ENCODE measurements at places on chromosomes 7 and 10.

- peak; percentile 91 for DNase-seq
Measured at GRCh38 chr10:132307823-132308586, at the start of gene STK32C. Gene STK32C, minus strand, starts transcription at chr10:132307950. Its CDS starts 117 bp downstream, at chr10:132307833.

- no peak for DNase-seq
Measured at GRCh38 chr7:7265081-7266075, 83.0 kb downstream of the C1GALT1 start.

DNA sequence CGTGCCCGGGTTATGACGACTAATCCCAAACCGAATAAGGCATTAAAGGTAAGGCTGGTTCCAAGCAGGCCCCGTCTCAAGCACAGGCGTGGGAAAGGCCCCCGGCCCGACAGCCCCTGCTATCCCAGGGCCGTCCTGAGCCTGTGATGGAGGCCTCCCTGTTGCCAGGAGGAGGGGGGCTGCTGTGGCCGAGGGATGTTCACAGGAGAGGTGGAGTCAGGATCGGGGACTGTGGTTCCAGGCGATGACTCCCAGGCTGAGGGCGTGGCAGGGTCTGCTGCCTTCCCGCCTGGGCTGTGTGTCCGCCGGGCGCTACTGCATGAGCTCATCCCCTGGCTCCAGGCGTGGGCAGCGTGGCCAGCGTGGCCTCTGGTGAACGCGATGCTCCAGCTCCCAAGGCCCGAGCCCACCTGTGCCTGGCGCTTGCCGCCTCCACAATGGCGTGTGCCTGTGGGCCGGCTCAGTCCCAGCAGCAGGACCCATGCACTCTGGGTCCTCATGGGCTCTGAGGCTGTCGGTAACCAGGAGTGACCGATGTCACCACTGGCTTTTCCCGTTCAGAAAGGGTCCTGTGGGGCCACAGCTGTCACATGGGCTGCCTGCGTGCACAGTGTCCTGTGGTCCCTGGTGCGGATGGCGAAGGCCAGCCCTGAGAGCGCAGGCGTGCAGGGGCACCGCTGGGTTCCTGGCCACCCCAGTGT is 8.8 kb downstream of the MAFK start:
- DNase-seq = no peak

- DNase-seq = no peak
Measured at GRCh38 chr10:24533981-24534380, 189.7 kb downstream of the ARHGAP21 start.

- DNase-seq = peak; percentile 76
Measured at GRCh38 chr7:127792528-127793342, 140.7 kb downstream of the SND1 start.

- DNase-seq = no peak
Measured at GRCh38 chr7:2882111-2882510, 38.0 kb upstream of the GNA12 start.

- no peak for DNase-seq
Measured at GRCh38 chr7:133409966-133410365, 157.1 kb downstream of the EXOC4 start.

GRCh38 chr7:121313793-121314676 is 14.8 kb upstream of the WNT16 start:
- DNase-seq = peak; percentile 88

DNA sequence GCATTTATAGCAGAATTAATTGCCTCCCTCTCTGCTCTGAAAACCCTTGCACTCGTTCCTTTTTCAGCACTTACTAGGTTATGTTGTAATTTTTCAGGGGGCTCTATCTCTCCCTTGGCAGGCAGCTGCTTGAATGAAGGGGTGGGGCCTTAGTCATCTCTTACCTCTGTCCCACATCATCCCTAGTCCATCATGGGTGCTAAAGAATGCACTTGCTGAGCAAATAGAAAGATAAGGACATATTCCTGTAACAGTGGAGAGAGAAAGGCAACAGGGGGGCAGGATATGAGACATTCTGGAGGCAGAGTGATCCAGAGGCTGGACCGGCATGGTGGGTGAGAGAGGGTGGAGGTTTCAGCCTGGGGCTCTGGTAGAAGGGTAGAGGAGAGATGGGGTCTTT is 60.0 kb downstream of the MINDY4 start:
- no peak for DNase-seq

DNA sequence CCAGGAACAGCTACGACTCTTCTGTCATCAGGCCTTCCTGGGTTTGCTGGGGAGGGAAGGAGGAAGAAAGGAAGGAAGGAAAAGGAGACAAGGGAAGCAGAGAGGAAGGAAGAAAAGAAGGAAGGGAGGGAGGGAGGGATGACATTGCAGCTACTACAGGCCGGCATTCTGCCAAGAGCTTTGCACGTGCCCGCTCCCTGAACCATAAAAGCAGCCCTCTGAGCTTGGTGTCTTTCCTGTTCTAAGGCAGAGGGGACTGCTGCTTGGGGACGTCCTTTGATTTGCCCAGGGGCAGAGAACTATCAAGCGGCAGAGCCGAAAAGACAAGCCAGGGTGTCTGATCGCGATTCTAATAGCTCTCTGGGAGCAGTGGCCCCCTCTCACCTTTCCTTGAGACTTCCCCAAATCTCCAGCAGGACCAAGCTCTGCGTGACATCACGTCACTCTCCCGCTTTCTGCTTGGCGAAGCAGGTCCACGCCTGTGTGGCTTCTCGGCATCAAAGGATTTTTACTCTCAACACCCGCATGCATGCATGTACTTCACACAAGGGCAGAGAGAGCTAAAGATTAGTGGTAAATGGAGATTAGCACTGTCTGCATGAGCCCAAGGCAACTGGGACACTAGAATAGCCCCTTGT is 167.8 kb upstream of the AUTS2 start:
- DNase-seq = no peak

DNA sequence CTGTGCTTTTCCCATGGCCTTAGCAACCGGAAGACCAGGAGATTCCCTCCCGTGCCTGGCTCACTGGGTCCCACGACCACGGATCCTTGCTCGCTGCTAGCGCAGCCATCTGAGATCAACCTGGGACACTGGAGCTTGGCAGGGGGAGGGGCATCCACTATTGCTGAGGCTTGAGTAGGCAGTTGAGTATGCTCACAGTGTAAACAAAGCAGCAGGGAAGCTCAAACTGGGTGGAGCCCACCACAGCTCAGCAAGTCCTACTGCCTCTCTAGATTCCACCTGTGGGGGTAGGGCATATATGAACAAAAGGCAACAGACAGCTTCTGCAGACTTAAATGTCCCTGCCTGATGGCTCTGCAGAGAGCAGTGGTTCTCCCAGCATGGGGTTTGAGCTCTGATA is 697.0 kb downstream of the SORCS1 start:
- DNase-seq = no peak

DNA sequence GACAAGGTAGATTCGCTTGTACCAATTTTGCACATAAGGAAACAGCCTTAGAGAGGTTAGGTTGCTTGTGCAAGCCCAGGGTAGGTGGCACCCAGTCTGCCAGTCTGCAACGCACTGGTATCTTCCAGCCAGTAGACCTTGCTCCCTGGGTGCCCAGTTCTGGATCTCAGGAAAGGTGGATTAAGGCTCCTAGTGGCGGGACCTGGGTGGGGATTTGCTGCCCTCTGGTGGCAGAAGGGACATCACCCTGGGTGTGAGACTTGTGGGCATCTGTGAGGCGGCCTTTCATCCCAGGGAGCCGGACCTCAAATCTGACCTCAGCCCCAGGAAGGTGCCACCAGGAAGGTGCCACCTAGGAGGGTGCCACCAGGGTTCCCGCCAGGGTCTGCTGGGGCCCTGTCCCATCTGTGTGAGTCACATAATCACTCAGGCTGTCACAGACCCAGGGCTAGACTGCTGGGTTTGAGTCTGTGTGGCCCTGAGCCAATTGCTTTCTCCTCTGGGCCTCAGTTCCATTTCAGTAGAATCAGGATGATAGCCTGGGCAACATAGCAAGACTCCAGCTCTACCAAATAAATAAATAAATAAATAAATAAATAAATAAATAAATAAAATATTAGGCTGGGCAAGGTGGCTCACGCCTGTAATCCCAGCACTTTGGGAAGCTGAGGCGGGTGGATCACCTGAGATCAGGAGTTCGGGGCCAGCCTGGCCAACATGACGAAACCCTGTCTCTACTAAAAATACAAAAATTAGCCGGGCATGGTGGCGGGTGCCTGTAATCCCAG is 5.3 kb upstream of the PRKRIP1 start:
- peak; percentile 96 for DNase-seq

DNA sequence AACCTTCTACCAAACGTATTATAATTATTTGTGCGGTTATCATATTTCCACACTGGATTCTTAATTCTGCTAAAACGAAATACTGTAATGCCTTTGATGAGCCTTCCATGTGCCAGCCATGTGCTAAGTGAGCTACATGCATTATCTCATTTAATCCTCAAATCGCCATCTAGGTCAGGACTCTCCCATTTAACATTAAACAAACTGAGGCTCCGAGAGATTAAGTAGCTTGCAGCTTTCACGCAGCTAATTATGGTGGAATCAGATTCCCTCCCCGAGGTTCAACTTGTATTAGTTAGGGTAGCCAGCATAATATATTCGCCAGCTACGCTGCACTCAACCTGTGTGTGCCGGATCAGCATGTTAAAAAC is 798 bp upstream of the TSPAN33 start:
- DNase-seq = peak; percentile 50

DNA sequence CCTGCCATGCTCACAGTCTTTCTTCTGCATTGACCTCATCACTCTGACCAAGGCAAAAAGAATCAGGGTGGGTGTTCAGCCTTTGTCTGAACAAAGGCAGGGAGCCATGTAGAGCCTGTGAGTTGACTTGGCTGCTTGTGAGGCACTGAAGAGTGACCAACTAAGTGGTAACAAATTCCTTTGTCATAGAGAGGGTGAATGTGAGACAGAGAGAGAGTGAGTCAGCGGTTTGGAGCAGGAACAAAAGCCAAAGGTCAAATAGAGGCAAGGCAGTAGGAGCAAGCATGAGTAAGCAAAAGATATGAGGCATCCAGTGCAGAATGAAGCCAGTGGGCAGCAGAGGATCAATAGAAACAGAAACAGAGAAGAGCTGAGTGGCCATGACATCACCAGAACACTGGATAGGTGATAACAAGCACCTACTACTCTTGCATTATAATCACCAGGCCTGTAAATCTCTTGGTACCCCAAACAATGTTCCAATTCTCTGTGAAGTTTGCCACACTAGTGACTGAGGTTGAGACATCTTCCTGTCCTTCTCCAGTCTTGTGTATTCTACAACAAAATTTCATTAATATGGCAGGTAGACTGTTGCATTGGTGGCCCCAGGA is 116.2 kb upstream of the LAMB4 start:
- DNase-seq = peak; percentile 96

DNA sequence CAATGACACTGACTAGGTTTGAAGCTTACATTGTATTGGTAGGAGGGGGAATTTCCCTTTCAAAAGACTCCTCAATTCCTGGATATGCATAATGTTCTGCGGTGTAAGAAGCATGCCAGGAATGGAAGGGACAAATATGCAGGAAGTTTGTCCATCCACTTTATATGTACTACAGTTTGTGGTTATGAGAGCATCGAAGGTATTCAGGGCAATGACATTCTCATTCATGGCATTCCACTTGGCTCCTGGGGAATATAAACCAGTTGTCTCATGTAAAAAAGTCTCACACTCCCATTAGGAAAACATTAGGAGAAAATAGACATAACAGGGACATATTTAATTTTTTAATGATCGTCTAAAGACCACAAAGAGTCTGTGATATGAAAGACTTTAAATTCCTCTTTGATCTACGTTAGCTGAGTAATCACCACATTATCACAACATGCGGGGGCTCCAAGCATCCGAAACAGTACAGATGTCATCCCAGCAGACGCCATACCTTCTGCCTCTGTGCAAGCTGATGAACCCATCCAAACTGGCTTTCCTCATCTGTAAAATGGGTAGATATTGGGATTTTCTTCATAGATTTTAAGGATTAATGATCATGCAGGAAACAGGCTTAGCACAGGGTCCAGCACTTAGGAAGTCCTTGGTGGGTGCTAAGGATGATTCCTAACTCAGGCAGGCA is 675.3 kb downstream of the INHBA start:
- peak; percentile 30 for DNase-seq

DNA sequence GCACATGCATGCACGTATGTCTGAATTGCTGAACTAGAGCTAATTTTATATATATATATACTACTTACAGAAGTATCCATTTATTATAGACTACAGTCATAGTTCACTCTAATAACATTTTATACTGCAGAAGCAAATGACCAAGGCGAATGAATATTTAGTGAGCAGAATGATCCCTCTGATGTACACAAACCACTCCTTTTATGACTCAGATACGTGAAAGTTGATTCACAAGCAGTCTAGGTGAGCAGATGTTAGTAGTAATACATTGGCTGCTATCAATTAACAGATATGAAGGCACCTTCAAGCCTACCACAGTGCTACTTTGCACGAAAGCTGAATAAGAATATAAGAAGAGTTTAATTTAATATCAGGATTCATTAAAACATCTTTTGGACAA is 10.4 kb downstream of the GPAM start:
- DNase-seq = no peak

DNA sequence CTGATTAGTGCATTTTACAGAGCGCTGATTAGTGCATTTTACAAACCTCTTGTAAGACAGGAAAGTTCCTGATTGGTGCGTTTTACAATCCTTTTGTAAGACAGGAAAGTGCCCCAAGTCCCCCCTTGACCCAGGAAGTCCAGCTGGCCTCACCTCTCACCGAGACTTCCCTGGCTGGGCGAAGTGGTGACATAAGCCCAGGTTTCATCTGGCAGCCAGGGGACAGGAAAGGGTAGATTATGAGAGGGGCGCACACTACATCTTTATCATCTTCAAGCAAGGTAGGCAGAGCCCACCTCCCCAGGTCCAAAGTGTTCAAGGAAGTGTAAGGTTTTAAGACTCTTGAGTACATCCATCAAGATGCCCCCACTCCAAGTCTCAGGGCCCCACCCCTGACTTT is 5.5 kb upstream of the GDF10 start:
- no peak for DNase-seq

- no peak for DNase-seq
Measured at GRCh38 chr10:14173391-14173705, 157.4 kb downstream of the FRMD4A start.

- no peak for DNase-seq
Measured at GRCh38 chr7:11332186-11332864, 358.7 kb downstream of the PHF14 start.

GRCh38 chr10:34707656-34708055 is 107.4 kb downstream of the PARD3 start:
- DNase-seq = no peak
